ENCODE measurements at places on chromosomes 7 and 10.
A peak's percentile ranks its signal among the peaks of the same experiment; 100 is the strongest.

GRCh38 chr7:156448918-156449317, 191.7 kb upstream of the RNF32 start:
- DNase-seq: no peak

DNA sequence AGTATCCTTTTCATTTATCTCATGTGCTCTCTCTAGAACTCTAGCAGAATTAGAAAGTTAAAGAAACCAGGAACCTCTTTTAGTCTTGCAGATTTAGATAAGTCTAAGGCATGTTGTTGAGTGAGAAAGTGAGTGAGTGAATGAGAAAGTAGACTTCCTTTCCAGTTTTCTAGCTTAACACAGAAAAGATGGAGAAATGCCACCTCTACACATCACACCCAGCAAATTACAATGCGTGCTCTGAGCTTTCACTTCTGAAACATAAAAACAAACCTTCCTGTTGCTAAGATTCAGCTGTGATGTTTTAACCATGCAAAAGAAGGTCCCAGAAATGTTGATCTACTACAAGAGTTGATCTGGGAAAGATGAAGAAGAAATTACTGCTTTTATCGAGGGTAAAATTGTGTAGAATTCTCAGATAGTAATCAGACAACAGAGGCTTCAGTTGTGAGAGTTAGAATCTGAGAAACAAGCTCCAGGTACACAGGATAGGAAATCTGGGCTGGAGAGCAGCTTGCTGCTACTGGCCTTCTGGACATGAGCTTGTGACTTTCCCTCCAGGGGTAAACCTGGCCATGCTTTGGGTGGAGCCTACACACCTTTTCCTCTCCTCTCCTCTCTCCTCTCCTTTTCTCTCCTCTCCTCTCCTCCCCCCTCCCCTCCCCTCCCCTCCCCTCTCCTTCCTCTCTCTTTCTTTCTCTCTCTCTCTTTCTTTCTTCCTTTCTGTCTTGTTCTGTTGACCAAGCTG, 4.6 kb downstream of the CYP3A5 start:
- DNase-seq: no peak

DNA sequence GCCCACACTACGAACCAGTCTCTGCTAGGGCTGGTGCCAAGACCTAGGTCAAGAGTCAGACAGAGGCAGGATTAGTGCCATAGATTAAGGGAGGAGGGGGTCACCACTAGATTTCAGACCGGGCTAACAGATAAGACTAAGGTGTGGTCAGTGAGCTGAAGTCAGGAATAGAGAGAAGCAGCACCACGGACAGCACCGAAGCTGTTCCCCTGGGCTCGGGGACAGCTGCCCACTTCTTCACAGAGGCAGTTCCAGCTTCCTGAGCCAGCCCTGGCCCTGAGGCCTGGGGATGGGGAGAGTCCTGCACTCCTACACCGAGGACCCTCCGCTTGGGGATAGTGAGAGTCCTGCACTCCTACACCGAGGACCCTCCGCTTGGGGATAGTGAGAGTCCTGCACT, 11.2 kb upstream of the JAKMIP3 start:
- no peak for DNase-seq

- DNase-seq: no peak
Observed at GRCh38 chr10:27717861-27718260, 27.8 kb downstream of the MKX start.

DNA sequence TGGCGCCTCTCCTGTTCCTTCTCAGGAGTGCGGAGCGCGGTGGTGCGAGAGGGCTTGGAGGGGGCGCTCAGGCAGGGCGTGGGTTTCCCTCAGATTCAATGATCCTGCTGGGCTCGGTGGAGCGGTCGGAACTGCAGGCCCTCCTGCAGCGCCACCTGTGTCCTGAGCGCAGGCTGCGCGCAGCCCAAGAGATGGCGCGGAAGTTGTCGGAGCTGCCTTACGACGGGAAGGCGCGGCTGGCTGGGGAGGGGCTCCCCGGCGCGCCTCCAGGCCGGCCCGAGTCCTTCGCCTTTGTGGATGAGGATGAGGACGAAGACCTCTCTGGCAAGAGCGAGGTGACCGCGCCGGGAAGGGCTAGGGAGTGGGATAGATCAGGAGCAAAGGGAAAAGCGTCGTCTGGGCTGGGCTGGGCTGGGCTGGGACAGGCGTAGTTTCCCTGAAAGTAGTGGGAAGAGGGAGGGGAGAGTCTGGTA, 17.0 kb downstream of the FAM131B start:
- DNase-seq: no peak

DNA sequence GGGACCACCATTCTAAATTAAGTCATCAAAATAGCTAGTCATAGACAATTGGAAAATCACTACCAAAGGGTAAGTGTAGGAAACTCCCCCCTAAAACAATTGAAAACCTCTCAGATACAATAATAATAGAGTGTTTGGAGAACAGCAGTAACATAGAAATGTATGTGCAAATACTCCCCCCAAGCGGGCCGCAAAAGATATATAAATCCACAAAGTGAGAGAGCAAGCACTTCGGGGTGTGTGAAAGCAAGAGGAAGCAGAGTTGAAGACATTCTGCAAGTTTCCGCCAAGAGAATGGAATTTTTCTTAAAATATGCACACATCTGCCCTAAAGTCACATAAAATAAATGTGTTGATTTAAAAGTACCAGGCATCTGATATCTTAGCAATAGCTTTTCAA, 33.3 kb downstream of the CHCHD3 start:
- no peak for DNase-seq

DNA sequence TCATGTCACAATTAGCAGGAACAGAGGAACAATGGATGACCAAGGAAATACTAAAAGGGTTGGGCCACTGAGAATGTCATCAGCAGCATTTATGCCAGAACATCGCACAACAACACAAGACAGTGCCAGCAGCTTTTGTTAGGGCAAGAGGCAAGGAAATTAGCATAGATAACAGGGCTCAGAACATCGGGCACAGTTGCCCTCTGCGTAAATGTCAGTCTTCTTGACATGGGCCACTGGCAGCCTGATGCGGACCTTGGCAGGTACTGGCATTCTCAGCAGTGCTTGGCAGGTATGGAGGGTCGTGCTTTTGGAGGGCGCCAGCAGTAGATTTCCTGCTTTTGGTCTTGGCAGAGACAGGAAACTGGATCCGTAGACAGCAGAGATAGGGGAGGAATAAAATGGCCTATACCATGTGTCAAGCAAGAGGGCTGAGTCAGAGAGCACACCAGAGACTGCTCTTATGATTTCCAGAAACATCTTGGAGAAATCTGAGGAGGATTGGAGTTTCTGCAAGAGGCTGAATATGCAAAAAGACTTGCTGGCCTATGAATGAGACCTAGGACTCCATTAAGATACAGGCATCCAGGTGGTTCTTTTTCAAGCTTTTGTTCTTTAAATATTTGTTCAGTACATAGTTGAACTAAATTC, 371.5 kb upstream of the MTPN start:
- DNase-seq: no peak

DNA sequence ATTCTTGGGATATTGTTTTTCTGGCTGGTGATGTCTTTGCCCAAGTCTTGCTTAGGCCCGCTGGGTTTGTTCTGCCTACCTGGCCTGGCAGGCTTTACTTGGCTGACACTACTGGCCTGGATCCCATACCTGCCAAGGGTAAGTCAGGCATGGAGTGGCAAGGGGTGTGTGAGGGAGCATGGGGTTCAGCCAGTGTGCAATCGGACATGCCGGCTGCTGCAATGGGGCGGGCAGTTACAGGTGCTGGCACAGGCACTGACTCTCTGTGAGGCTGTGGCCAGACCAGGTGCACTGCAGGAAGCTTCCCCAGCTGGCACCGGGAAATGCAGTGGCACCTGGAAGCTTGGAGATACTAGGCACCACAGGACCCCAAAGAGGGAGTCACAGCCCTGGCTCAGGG, 168.4 kb downstream of the PON1 start:
- no peak for DNase-seq

- DNase-seq: no peak
Observed at GRCh38 chr7:157396316-157397035, 59.7 kb downstream of the DNAJB6 start.

DNA sequence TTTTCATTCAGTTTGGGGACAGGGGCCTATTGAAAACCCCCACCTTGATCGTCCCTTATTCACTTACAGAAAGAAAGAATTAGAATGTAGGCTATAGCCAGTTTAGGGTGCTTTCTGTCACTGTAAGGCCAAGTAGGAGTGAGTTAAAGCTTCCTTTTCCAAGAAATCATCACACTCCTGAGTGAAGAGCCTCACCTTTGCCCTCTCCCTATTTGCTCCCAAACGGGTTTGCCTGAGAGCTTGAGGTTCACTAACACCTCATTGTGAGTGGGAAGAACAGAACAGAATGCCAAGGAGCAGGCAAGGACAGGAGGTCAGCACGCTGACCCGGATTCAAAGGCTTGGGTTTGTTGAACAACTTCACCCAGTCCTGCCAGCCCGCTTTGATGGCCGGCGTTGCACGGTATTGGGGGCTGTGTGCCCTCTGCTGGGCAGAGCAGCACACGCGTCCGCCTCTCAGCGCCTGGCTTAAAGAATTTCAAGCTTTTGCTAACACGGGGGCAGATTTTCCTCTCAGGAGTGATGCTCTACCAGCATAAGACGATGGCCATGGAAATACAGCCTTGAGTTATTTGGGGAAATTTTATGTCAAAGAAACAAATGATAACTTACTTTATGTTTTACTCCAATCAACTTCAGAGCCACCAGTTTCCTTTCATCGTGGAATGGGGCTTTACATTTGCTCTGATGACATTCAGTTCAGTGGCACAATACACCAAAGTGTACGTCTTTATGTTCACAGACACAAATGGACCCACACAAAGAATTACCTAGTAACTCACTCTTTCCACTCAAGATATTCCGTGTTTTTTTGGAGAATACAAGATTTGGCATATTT, 470.0 kb downstream of the SUGCT start:
- peak; percentile 74 for DNase-seq

GRCh38 chr10:30702860-30703259, 73.3 kb upstream of the LYZL2 start:
- DNase-seq: no peak

DNA sequence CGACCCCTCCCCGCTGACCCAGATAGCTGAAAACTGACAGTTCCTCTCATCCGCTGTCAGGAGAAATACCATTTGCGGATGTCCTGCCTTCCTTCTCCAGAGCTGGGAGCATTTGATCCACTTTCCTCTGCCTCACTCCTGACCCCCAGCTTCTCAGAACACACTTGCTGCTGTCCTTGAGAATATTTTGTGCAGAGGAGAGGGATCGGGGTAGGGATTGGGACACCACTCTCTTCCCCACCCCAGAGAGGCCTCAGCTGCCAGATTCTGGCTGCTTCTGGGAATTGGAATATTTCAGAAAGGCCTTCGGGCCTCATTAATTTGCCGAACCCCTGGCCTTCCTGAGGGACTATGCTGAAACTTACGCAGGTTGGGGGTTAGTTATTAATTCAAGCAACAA, 97.0 kb downstream of the C10orf105 start:
- no peak for DNase-seq

- DNase-seq: no peak
Observed at GRCh38 chr10:97822261-97822687, 27.4 kb upstream of the GOLGA7B start.

GRCh38 chr10:73782749-73783085, 869 bp downstream of the CHCHD1 start:
- DNase-seq: no peak

DNA sequence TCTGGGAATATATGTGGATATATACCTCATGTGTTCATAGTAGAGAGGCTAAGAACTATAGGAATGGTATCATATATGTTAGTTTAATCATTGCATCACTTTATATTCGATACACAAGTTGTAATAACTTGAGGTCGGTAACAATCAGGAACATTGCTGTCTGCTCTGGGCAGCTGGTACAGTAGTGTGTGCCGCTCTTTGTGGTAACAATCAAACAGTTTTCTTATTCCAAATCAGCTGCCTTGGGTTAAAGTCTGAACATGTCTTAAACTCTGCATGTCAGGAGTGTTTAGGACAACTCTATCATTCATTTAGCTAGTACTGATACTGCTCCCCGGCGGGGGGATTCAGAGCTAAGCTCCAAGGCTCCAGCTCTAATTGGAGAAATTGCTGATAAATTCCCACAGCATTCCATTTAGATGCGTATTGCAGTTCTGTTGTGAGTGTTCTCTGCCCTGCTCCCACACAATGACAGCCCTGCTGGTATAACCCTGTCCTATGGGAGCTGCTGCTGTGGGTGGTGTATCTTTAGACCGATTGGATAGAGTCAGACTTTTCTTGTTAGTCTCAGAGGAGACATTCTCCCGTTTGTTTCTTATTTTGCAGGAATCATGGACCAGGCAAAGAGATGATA, 707.5 kb upstream of the FZD8 start:
- no peak for DNase-seq

- no peak for DNase-seq
Observed at GRCh38 chr10:72379062-72379461, 24.3 kb upstream of the DNAJB12 start.

DNA sequence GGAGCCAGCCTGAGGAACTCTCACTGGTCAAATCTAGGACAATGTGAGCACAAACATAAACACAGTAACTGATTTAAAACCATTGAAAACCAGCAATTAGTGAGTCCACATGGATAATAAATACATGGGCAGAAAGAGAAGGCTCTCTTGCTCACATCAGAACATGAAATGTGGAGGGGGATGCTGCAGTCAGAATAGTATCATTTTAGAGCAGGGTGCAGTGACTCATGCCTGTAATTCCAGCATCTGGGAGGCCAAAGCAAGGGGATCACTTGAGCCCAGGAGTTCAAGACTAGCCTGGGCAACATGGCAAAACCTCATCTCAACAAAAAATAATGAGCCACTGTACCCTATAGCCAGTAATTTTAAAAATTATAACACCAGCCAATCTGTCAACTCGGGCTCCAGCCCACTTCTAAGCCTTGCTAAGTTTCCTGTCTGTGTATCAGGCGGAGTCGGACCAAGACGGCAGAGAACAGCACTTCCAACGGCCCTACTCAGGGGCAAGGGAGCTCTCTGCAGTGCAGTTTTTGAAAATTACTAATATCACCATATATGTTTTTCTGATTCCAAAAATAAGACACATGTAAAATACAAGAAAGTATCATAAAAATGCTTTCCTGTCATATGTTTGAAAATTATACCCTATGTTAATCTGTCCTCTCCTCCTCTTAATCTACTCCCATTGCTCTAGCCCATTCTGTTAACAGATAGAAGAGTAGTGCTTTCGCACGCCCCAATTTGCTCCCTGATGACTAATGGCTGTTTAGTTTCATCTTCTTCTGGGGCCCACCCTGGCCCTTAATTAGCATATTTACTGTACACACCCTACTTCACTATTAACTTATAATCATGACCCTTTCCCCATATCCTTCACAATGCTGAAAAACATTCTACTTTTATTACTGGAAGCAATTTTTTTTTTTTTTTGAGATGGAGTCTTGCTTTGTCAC, 17.1 kb downstream of the URGCP start:
- no peak for DNase-seq

- DNase-seq: peak; percentile 92
Observed at GRCh38 chr10:133394064-133394663, at the start of gene MTG1. Gene MTG1 (plus strand): TSS chr10:133394157. CDS start chr10:133394221, 64 bp downstream.

- DNase-seq: no peak
Observed at GRCh38 chr7:81767926-81768325, 1.9 kb downstream of the HGF start.

DNA sequence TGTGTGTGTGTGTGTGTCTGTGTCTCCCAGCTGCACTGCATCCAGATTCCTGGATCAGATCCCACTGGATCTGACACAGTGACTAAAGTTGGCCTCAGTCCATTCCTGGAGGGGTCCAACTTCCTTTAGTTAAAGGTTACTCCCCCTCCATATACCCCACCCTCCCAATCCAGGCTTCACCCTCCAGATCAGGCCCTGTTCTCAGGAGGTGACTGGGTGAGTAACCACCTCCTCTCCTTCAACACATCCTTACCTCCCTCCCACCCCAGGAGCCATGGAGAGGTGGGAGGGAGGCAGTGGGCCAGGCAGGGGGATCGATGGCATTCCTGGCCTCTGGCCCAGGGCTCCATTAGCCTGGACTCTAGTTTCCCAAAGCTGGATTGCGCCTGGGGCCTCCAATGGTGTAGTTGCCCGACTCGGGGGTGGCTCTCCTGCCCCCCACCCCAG, 11.3 kb downstream of the KCNIP2 start:
- DNase-seq: no peak
